ENCODE measurements at places on chromosomes 16 and 17.

DNA sequence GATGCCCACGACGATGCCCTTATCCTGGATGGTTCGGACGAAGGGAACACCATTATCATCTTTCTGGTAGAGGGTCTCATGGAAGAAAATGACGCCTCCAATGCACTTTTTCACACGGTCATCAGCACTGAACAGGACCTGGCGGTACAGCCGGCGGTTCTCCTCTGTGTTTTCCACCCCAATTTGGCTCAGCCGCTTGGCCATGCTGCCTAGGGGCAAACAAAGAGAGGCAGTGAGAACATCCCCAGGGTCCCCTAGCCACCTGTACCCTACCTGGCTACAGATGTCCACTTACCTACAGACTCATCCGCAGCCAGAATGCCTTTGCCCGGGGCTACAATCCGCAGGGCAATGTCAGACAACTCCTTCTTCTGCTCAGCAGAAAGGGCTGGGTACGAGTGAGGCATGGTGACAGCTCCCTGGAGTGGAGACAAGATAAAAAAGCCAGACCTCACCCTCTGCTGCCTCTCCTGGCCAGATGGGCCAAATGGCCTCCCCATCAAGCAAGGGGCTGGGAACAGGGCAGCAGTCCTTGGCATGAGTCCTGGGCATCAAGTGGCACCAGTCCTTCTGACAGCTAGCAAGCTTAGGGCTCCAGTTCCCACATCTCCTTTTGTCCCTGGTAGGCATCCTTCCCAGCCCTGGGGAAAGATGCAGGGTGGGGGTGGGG is 1.4 kb downstream of the ALDOC start:
- no peak for DNase-seq

GRCh38 chr17:1485423-1486376 is 6.8 kb downstream of the MYO1C start:
- DNase-seq = peak; percentile 78

DNA sequence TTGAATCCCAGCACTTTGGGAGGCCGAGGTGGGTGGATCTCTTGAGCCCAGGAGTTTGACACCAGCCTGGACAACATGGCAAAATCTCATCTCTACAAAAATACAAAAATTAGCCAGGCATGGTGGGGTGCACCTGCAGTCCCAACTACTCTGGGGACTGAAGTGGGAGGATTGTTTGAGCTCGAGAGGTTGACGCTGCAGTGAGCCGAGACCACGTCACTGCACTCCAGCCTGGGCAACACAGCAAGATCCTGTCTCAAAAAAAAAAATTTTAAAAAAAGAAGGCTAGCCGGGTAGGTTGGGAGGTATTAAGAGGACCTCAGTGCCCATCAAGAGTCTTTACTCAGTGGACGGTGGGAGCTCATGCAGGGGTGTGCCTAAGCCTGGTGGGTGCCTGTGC is 3.8 kb upstream of the NPTX1 start:
- no peak for DNase-seq

DNA sequence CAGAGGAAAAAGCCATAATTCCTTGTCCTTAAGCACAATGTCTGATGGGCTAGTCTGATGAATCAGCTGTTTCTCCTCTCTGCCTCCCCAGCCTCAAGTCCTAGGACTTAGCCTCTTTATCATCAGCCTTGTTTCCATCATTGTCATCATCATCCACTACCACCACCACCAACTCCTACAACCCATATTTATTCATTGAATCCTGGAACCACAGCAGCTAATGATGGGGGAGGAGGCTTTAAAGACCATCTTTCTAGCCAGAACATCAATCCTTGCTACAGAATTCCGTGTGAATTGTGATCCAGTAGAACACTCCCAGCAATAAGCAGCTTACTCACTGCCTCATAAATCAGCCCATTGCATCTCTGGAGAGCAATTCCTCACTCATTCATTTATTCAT is 97.6 kb upstream of the TMEM132E start:
- no peak for DNase-seq

DNA sequence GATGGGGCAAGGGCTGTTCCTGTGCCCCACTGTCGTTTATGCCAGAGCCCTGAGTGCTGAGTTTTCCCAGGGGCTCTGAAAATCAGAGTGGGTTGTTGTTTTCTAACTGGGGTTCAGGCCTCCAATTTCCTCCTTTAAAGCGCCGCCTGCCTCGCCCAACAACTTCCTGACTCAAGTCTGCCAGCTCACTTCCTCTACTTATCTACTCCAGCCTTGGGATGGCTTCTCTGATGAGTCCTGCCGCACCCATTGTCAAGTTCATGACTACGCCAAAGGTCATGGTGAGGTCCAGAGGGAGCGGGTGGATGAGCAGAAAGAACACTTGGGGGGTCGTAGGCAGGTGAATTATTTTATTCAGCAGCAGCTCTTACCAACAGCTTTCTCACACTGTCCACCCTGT is 104.7 kb downstream of the UTP18 start:
- DNase-seq = no peak

GRCh38 chr16:166375-167121 is 770 bp downstream of the HBM start:
- no peak for DNase-seq

DNA sequence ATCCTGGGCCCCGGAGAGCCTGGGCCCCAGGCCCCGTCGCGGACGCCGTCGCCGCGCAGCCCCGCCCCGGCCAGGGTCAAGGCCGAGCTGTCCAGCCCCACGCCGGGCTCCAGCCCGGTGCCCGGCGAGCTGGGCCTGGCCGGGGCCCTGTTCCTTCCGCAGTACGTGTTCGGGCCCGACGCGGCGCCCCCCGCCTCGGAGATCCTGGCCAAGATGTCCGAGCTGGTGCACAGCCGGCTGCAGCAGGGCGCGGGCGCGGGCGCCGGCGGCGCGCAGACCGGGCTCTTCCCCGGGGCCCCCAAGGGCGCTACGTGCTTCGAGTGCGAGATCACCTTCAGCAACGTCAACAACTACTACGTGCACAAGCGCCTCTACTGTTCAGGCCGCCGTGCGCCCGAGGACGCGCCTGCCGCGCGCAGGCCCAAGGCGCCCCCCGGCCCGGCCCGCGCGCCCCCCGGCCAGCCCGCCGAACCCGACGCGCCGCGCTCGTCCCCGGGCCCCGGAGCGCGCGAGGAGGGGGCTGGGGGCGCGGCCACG is 36.8 kb upstream of the ZC3H18 start:
- DNase-seq = peak; percentile 48

DNA sequence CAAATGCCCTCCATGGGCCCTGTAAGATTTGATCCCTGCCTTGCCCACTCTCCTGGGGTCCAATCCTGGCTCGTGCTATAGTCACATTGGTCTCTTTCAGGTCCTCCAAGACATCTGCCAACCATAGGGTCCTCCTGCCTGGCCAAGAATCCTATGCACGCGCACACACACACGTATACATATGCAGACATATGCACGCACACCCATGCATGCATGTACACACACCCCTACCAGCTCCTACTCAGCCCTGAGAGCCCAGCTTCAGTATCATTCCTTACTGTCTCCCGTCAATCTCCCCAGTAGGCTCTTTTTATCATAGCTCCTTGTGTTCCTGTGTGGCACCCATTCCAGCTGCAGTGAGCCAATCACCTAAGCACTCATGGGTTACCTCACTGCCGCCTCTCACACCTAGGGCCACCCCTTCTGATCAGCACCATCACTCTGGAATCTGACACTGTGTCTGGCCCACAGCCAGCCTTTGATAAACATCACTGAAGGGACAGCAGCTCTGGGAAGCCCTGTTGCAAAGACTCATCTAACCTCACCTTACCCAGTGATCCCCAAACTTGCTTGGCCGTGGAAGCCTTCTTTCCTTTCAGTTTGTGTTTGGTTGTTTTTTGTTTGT is 7.9 kb upstream of the DNAH17 start:
- peak; percentile 24 for DNase-seq

- no peak for DNase-seq
Observed at GRCh38 chr16:62280506-62280905, 244.3 kb upstream of the CDH8 start.

DNA sequence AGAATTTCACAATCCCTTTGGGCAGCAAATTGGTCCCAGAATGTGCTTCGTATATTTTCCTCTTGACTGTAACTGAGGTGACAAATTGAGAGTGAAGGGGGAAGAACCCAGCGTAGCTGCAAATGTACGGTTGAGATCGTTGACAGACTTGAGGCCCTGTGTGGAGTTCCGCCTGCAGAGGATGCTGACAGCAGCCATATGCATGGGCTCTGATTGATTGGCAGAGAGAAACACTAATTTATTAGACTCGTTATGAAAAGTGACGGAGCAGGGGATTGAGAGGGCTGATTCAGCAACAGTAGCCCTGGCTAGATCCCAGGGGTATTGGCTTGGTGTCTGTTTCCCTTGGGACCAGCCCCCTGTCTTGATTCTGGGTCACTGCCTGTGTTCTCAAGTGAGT is 930.1 kb upstream of the EEF2KMT start:
- no peak for DNase-seq

DNA sequence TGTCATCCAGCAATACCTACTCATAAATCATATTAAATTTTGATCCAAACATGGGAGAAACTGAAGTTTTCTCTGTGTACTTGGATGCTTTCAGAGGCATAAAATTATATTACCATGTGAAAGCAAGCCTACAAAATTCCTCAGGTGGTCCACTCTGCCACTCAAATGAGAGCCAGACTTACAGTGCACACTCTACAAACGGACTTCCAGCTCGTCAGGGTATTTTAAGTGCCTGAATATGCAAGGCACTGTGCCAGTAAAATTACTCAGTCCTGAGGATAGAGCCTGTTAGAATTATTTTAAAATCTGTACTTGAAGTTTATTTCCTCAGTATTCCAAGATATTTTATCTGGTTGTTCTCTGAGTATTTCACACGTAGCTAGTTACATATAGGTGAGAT is 54.5 kb downstream of the TENT4B start:
- peak; percentile 39 for DNase-seq

GRCh38 chr17:9138161-9138717 is 116.9 kb downstream of the NTN1 start:
- DNase-seq = no peak

DNA sequence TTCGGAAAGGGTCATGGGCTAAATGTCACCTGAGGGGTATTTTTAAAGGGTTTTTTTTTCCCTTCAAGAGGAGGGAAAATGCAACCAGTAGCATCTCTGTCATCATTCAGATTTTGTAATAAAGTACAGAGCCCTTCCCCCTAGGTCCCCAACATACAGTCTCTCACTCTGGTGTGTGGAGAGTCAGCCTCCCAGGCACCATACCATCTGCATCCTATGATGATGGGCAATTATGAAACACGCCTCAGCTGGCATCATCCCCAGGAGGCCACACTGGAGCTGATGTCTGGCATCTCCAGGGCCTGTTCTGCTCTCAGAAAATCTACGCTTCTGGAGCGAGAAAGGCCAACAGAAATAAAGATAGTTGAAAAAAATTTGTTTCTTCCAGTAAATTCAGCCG is 32.0 kb downstream of the TBX4 start:
- DNase-seq = no peak

GRCh38 chr17:59387351-59388068 is 56.1 kb downstream of the YPEL2 start:
- DNase-seq = no peak

DNA sequence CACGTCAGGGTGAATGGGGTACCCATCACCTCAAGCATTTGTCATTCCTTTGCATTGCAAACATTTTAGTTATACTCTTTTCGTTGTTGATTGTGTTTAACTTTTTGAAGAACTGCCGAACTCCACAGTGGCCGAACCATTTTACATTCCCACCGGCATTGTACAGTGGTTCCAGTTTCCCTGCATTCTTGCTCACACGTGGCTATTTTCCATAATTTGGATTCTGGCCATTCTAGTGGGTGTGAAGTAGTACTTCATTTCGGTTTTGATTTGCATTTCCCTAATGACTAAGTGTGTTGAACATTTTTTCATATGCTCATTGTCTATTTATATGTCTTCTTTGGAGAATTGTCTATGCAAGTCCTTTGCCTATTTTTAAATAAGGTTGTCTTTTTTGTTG is 13.0 kb downstream of the NOL11 start:
- DNase-seq = no peak

DNA sequence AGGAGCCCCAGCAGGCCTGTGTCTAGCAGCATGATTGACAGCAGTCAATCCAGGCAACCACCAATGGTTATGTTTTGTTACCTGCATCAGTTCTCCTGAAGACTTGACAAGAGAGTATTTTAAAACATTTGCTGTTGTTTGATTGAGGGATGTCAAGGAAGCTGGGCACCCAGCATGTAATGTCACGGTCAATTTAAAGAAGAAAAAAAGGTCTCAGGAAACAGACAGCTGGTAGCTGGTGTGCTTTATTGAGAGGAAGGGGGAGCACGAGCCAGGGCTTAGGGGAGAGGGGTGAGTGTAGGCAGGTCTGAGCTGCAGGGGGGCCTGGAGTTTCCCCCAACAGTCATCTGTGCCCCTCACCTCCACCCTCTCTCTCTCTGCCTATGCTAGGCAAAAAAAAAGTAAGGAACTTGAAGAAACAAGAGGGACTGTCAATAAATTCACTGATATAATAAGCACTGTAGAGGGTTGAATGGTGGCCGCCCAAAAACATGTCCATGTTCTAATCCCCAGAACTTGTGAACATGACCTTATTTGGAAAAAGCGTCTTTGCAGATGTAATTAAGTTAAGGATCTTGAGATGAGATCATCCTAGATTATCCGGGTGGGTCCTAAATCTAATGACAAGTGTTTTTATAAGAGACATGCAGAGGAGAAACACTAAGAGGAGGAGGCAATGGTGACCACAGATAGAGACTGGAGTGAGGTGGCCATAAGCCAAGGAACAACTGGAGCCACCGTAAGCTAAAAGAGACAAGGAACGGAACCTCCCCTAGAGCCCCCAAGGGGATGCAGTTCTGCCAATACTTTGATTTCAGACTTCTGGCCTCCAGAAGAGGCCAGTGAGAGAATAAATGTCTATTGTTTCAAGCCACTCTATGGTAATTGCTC is 14.5 kb downstream of the TSPOAP1 start:
- no peak for DNase-seq

GRCh38 chr16:67884684-67885083 is at the start of gene NRN1L:
Gene NRN1L, plus strand, starts transcription at chr16:67884885. Its CDS starts 19 bp downstream, at chr16:67884904.
- peak; percentile 70 for DNase-seq

DNA sequence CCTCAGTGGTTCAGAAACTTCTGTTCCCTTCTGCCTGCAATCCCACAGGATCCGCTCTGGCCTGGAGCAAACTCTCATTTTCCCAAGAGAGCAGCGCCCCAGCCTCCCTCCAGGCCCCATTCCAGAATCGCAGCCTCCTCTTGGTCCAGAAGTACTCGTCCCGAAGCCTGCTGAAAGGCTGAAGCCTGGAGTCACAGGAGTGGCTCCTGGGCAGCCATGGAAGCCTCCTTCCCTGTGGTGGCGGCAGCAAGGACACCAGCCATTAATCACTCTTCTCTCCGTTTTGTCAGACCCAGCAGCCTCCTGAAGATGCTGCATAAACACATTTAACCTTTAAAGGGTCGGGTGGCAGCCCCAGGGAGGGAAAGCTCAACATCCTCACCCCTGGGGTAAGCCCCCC is 66.9 kb upstream of the TNRC6C start:
- DNase-seq = no peak

Measured in kidney tubule cell (primary cell).